ENCODE measurements at places on chromosomes 4 and X.
A peak's percentile ranks its signal among the peaks of the same experiment; 100 is the strongest.

GRCh38 chr4:100086766-100087431 is 103.4 kb downstream of the DDIT4L start:
- H3K36me3 ChIP-seq, result peaks cover 13% of the 10 kb centered on the region
- peak; percentile 45 for DNase-seq
- H3K27me3 ChIP-seq, result no peaks in the 10 kb centered on the region
- no peak overlapping the region for H3K27ac ChIP-seq
- H3K4me1 ChIP-seq, result peaks cover 7% of the 10 kb centered on the region

GRCh38 chr4:27084685-27085361 is 224.2 kb downstream of the STIM2 start:
- H3K27me3 ChIP-seq, result no peaks in the 10 kb centered on the region
- H3K4me1 ChIP-seq, result peaks cover 22% of the 10 kb centered on the region
- H3K4me3 ChIP-seq, result peak overlapping the region; percentile 70
- no peaks in the 10 kb centered on the region for H3K36me3 ChIP-seq
- H3K27ac ChIP-seq, result no peak overlapping the region

GRCh38 chrX:107396235-107396634 is 53.2 kb upstream of the FRMPD3 start:
- H3K27ac ChIP-seq, result no peak overlapping the region
- no peak overlapping the region for H3K4me3 ChIP-seq

DNA sequence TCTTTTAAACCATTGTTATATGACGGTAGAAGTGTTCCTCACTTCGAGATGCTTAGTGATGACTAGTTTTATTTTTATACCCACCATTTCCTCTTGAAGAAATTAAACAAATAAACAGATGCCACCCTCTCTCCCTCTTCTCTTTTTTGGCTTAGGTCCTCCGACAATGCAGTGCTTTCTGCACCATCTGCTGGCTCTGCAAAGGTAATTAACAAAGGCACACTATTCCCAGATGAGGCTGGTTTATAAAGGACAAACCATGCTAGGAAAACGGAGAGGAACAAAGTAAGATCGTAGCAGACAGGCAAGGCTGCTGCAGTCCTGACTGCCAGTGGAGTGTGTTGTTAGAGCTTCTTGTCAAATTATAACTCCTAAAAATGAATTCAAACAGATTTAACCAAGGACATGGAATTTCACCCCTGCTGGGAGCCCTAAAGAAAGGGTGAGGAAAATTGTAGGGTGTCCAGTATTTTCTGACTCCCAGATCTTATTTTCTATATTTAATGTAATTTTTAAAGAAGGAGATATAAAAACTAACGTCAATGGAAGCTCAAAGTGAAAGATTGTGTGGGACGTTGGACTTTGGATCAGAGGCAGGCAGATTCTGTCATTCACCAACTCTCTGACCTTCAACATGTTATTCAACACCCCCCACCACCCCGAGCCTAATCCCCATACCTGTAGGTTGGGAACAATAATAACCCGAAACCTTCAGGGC is 142.1 kb downstream of the CPEB2 start:
- H3K4me3 ChIP-seq, result no peak overlapping the region
- H3K27me3 ChIP-seq, result no peaks in the 10 kb centered on the region
- H3K27ac ChIP-seq, result no peak overlapping the region
- DNase-seq, result no peak
- peaks cover 5% of the 10 kb centered on the region for H3K4me1 ChIP-seq

DNA sequence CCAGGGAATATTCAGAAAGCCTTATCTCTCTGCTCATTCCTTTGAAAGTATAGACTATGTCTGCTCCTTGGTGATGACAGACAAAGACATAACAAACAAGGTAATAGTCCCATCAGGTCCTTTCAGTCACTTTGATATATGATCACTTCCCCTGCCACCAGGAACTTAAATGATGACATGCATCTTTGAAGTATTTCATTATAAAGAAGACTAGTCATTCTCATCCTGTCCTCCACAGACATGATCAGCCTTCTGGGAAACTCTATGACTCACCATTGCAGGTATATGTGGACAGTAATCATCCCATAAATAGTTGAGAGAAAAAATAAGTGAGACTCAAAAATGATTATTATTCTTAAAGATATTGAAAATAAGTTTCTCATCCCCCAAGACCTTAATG is 117.5 kb upstream of the VCX2 start:
- H3K36me3 ChIP-seq, result no peaks in the 10 kb centered on the region
- DNase-seq, result no peak
- no peak overlapping the region for H3K27ac ChIP-seq

DNA sequence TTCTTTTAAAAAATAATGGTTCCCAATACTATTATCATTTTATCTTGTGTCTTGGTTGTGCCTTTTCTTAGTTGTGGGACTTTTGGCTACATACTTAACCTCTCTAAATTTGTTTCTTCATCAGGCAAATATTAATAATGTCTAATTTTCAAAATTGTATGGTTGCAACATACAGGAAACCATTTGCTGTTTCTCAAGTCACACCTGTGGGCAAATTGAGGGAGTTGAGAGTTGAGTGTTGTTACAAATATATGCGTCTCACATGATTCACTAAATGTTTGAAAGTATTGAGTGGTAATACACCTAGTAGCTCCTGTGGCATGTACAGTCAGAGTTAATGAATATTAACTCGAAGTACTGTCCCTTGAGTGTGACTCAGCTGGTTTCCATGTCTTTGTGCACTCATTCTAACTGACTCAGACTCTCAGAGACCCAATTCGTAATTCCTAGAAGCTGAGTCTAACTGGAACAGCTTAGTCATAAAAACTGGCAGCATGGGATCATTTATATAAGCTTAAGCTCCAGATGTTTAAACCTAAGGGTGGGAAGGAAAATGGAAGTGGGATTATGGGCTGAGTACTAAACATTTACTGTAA is 802.4 kb downstream of the TRIML1 start:
- H3K4me3 ChIP-seq, result no peak overlapping the region
- no peaks in the 10 kb centered on the region for H3K27me3 ChIP-seq
- no peak for DNase-seq
- H3K36me3 ChIP-seq, result no peaks in the 10 kb centered on the region
- H3K27ac ChIP-seq, result no peak overlapping the region
- H3K4me1 ChIP-seq, result no peaks in the 10 kb centered on the region

DNA sequence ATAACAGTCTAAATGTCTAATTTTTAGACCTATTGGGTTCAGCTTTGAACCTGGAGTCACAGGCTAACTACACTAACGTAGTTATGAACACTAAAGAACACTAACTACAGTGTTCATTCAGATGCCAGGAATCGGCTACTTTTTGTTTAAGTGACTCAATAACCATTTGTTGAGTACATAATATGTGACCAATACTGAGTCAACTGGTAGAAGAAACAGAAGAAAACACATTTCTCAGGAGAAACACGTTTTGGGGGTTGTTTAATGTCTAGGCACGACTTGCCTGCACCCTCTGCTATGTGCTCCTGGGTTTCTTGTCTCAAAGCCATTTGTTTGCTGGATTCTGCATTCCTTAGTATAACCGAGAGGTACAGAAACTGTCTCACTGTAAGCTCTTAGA is 18.6 kb upstream of the CLNK start:
- DNase-seq, result no peak
- H3K36me3 ChIP-seq, result no peaks in the 10 kb centered on the region
- no peak overlapping the region for H3K4me3 ChIP-seq
- H3K27me3 ChIP-seq, result no peaks in the 10 kb centered on the region
- no peaks in the 10 kb centered on the region for H3K4me1 ChIP-seq

- no peaks in the 10 kb centered on the region for H3K4me1 ChIP-seq
- no peak overlapping the region for H3K4me3 ChIP-seq
- H3K27ac ChIP-seq, result no peak overlapping the region
- H3K27me3 ChIP-seq, result no peaks in the 10 kb centered on the region
- no peak for DNase-seq
- H3K36me3 ChIP-seq, result no peaks in the 10 kb centered on the region
Observed at GRCh38 chrX:136665258-136665900, 17.4 kb downstream of the CD40LG start.

- H3K36me3 ChIP-seq, result peaks cover 4% of the 10 kb centered on the region
- no peaks in the 10 kb centered on the region for H3K4me1 ChIP-seq
- no peak overlapping the region for H3K27ac ChIP-seq
- H3K4me3 ChIP-seq, result no peak overlapping the region
Observed at GRCh38 chr4:89290727-89291516, 16.7 kb downstream of the GPRIN3 start.

DNA sequence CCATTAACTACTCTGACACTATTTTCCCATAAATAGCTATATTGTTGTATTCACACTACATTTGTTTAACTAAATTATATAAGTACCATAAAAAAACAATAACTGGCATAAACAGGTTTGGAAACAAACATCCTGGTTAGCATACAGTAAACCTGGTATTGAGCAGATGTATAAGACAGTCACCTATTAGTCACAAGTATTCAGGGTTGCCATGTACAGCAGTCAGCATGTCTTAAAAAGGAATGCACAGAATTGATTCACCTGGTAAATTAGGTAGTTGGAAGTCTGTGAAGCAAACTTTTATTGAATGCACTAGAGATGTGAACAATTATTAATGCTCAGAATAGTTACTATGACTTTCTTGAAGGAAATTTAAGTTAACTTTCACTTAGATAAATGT is 137.9 kb downstream of the FAM13A start:
- H3K27me3 ChIP-seq, result no peaks in the 10 kb centered on the region
- H3K36me3 ChIP-seq, result peaks cover 31% of the 10 kb centered on the region
- H3K4me3 ChIP-seq, result no peak overlapping the region
- DNase-seq, result no peak
- H3K4me1 ChIP-seq, result no peaks in the 10 kb centered on the region

DNA sequence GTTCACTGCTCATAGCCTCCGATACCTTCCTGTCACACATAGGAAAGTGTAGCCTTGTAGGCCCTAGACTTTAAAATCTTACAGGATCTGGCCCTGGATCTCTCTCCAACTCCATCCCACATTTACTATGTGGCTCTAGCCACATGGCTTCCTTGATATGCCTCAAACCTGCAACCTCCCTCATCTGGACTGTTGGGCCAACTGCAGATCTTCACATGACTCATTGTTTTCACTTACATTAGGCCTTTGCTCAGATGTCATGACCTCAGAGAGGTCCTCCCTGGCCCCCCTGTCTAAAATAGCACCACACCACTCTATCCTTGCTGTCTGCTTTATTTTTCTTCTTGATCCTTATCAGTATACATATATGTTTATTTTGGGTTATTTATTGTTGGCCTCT is 8.1 kb upstream of the NR0B1 start:
- no peak overlapping the region for H3K27ac ChIP-seq
- H3K4me3 ChIP-seq, result no peak overlapping the region

- peaks cover 10% of the 10 kb centered on the region for H3K36me3 ChIP-seq
- no peaks in the 10 kb centered on the region for H3K4me1 ChIP-seq
- DNase-seq, result no peak
- no peak overlapping the region for H3K4me3 ChIP-seq
- no peak overlapping the region for H3K27ac ChIP-seq
- H3K27me3 ChIP-seq, result no peaks in the 10 kb centered on the region
Observed at GRCh38 chrX:56759736-56760409, 30.8 kb downstream of the NBDY start.

- H3K36me3 ChIP-seq, result peaks cover 81% of the 10 kb centered on the region
- DNase-seq, result no peak
- no peak overlapping the region for H3K4me3 ChIP-seq
Observed at GRCh38 chr4:152970102-152970820, 34.1 kb downstream of the FHDC1 start.

DNA sequence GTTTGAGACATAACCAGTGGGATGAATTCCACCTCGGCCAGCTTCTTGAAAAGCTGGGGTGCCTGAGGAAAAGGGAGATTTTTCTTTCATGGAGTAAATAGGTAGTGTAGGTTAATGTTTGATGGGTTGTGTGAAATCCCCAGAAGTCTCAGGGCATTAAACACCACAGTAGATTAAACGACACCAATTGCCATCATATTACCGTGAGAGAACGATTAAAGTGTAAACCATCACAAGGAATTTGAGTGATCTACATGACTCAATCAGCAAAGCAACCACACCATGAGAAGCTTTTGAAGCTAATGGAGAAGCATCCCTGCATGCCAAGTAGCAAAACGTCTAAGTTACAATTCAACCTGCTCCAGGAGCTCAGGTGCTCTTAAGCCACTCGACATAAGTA is 322.5 kb upstream of the GATB start:
- no peak overlapping the region for H3K27ac ChIP-seq
- H3K27me3 ChIP-seq, result no peaks in the 10 kb centered on the region
- DNase-seq, result no peak
- no peaks in the 10 kb centered on the region for H3K36me3 ChIP-seq
- H3K4me3 ChIP-seq, result no peak overlapping the region

DNA sequence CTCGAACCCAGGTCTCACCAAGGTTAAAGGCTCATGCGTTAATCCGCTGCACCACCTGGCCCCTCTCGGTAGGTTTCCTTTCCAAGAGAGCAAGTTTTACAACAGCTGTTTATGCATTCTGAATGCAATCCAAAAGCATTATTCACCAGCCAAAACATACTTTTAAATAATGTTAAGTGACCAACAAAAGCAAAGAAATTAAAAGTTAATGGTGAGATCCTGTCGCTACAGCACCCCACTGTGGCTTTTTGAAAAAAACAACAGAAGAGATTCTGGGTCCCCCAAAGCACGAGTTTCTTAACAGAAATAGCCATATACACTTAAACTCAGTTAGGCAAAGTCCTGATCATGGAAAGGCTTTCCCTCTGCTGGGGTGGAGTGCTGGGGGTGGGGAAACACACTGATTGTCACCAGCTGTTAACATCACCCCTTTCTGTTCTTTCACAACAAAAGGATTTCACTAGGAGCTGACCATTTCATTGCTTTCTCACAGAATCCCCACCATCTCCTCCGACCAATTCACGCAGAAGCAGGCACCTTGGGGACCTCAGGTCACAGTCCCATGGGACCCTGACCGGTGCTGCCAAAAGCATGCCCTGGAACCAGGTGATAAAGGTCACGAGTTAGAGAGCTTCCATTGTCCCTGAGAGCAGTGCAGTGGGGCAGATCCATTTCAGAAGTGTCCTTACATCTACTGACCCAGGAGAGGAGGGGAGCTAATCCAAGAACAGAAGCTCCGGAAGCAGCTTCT is 51.2 kb downstream of the ZNF827 start:
- peaks cover 22% of the 10 kb centered on the region for H3K4me1 ChIP-seq
- peak overlapping the region; percentile 93 for H3K27ac ChIP-seq
- no peak for DNase-seq
- peak overlapping the region; percentile 35 for H3K4me3 ChIP-seq
- H3K27me3 ChIP-seq, result no peaks in the 10 kb centered on the region
- peaks cover 39% of the 10 kb centered on the region for H3K36me3 ChIP-seq

DNA sequence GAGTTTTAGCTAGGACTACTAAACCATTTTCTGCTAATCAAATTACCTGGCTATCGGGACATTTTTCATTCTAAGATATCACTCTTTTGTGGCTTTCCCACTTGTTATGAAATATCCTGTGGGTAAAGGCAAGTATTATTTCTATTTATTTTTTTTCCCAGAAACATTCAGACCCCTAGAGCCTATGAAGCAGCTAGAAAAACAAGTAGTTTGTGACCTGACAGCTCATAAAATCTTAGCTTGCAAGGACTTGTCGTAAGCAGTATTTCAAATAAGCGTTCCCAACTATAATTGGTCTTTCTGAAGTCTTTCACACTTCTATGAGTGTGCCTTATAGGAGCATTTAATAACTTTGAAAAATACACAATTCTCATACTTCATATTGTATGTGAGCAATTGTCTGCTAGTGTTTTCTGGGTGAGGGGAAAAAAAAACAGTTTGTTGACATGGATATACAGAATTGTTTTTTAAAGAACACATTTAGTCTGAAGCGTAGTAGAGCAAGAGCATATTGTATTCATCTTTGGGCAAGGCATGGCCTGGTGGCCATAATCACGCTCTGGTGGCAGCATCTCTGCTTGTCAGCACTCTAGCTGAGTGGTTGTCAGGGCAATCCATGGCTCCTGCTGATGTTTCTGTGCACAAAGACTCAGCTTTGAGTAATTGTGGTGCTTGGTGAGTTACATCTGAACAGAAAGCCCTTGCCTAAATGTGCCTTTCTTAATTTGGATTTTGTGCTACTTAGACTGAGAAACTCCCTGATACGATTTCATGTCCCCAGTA is 2.6 kb downstream of the MCUB start:
- no peaks in the 10 kb centered on the region for H3K36me3 ChIP-seq
- H3K4me3 ChIP-seq, result no peak overlapping the region
- no peaks in the 10 kb centered on the region for H3K4me1 ChIP-seq
- no peaks in the 10 kb centered on the region for H3K27me3 ChIP-seq
- no peak for DNase-seq

Data from H9 (cell line).